ENCODE measurements at places on chromosomes 4 and X.

DNA sequence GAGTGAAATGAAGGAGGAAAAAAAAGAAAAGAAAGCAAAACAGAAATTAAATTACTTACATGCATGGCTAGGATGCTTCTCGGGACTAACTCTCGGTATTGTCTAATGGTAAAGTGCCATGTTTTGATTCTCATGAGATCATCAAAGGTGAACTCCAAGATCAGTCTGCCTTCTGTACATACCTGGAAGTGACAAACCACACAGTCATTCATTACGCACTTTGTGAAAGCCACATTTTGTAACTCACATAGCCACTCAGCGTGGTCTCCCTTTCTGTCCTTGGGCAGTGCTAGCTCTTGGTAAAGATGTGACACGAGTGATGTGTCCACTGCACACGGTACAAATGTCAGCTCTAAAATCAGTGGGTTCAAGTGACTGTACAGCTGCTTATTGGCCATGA lies 309.8 kb downstream of the LDB2 start:
- no peak for DNase-seq

DNA sequence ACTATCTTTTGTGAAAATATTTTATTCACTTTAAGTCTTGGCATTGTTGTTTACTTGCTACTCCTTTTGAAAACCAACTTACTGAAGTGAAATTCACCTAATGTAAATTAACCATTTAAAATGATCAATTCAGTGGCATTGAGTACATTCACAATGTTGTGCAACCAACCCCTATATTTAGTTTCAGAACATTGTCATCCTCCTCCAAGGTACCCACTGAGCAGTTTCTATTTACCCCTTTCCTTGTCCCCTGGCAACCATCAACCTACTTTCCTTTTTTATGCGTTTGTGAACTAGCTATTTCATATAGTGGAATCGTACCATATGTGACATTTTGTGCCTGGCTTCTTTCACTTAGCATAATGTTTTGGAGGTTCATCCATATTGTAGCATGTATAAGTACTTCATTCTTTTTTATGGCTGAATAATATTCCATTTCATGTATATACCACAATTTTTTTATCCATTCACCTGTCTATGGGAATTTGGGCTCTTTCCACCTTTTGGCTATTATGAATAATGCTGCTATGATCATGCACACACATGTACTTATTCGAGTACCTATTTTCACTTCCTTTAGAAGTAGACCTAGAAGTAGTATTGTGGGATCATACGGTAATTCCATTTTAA lies 85.0 kb downstream of the WWC2 start:
- no peak for DNase-seq

DNA sequence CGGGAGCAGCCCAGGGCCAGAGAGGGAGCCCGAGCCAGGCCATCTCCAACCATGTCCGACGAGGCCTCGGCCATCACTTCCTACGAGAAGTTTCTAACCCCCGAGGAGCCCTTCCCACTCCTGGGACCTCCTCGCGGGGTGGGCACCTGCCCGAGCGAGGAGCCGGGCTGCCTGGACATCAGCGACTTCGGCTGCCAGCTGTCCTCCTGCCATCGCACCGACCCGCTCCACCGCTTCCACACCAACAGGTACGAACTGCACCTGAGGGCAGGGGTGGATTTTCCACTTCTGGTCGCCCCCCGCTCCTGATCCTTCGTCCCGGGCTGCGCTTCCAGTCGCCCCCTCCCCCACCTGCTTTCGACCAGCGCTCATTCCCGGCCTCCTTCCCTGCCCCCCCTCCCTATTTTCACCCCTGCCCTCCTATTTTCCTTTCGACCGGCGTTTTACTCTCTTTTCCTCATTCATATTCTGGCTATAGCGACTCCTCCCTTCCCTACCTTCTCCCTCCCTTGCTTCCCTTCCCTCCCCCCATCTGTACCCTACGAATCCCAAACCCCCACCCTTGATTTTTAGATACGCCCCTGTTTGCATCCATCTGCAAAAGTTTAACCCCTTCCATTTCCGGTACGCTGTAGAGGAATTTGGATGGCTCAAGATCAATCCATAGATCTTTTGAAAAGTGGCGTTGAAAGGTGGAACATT lies 633 bp downstream of the FAM199X start:
- no peak for DNase-seq

- no peak for DNase-seq
Measured at GRCh38 chr4:10872833-10873517, 188.4 kb upstream of the CLNK start.

- DNase-seq: no peak
Measured at GRCh38 chrX:106300656-106301055, 132.6 kb downstream of the PWWP3B start.

GRCh38 chrX:134364711-134365110 lies 95.3 kb upstream of the HPRT1 start:
- DNase-seq: no peak

GRCh38 chrX:49762175-49762720 lies 66.5 kb upstream of the PAGE1 start:
- no peak for DNase-seq

DNA sequence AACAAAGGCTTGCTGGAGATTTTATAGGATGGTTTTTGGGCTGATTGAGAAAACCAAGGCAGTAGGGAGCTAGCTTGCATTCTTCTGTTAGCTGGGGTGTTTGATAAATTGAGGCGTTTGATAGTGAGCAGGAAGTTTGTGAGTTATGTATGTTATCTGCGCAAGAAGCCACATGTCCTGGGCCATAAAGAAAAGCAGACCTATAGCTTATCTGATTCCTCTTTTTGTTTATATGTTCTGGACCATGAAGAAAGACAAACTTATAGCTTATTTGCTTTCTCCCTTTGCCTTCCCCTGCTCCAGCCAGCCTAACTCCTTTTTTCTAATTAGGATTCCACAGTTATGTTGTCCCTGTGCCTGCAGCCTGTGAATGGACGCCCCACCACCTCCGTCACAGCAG lies 9.2 kb downstream of the HNRNPH2 start:
- no peak for DNase-seq

- DNase-seq: no peak
Measured at GRCh38 chr4:184053434-184053833, 148.3 kb downstream of the STOX2 start.

DNA sequence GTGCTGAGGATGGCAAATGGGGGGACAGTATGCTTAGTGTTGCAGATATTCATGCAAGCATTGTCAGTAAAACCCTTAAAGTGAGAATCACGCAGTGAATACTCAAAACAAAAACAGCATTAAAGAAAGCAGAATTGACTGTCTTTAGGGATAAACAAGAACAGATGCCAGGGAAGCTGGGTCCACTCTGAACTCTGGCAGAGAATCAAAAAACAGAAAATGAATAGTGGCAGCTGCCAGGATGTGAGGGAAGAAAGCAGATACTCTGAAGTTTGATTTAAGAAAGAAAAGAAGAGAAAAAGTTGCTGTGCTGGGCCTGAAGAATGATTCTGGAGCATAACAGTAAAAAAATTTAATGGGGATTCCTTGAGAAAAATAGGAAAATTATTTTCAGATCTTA lies 131.5 kb downstream of the GABRA2 start:
- no peak for DNase-seq

DNA sequence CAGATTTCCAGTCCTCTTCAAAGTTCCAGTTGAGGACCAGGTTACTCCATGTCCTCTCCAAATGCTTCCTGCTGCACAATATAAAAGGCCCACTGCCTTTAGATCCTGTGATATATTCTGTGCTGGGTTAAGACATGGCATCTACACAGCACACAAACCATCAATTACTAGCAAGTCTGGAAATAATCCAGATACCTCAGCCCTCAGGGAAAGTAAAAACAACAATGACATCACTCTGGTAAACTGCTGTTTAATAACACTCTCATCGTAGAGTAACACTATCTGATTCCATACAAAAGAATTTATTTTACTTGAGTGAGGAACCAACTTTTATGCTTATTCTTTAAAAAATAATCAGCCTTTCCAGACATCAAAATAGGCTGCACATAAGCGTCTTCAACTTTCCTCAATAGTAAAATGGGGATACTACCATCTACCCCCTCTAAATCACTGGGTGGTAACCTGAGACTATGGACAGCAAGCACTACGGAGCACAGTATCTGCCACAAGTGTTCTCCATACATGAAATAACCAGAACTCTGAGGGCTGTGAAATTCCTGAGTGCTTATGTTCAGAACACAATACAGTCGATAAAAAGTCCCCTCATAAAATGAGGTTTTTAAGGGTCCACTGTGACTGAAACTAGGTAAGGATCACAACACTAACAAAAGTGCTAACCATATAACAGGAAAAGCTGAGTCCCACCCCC lies 53.4 kb downstream of the ABCG2 start:
- peak; percentile 72 for DNase-seq

DNA sequence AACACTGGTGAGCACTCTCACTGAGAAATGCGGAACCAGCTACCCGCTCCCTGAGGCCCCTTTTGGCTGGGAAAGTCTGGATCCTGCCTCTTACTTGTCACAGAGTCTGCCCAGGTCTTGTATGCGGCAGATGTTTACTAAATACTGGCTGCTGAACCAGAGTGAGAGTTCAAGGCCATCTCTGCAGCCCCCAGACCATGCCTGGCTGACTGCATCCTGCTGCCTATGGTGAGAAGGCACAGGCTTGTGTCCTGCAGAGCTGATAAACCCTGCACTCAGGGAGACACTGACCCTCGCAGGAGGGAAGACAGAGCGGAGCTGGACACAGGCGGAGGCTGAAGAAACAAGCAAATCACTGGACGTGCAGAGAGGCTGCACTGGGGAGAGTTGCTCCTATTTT lies 46.5 kb downstream of the JAKMIP1 start:
- no peak for DNase-seq

DNA sequence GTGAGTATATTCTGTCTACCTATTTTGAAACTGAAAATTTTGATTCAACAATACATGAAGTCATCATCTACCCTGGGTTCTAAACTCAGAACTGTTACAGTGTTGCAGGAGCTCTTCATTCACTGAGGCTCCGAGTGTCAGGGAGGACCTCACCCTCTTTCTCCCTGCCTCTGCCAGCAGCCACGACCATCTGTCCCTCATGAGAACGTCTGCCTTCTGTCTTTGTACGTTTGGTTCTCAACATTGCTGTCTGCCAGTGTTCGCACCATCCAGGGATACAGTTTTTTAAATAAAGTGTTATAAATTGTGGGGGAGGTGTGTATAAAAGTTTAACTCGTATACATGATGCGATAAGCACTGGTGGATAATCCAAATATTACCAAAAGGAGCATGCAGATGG lies 55.5 kb downstream of the TRAPPC11 start:
- no peak for DNase-seq

- peak; percentile 90 for DNase-seq
Measured at GRCh38 chr4:118957722-118958445, 69.2 kb downstream of the SYNPO2 start.

DNA sequence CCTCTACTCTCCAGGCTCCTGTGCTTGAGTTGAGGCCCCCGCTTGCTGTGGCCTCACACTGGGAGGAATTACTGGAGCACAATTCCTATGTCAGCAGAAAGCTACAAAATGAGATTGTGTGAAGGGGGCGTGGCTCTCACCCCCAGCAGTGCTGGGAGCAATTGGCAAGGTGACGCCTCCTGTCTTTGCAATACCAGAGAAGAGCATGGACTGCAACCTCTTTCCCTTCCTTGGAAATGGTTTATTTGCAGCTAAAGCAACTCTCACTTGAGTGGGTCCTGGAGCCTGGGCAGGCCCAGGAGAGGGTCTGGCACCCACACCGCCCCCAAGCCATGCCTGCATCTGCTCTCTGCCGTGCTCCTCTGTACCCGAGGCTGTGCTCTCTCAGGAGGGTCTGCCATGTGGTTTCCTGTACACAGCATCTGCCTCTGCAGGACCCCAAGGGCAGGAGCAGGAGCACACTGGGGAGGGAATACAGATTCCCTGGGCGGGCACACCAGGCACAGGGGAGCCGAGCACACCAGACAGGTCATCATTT lies 32.9 kb upstream of the HGFAC start:
- DNase-seq: no peak

GRCh38 chr4:136203199-136203598 lies 1329.1 kb downstream of the PCDH18 start:
- DNase-seq: no peak

DNA sequence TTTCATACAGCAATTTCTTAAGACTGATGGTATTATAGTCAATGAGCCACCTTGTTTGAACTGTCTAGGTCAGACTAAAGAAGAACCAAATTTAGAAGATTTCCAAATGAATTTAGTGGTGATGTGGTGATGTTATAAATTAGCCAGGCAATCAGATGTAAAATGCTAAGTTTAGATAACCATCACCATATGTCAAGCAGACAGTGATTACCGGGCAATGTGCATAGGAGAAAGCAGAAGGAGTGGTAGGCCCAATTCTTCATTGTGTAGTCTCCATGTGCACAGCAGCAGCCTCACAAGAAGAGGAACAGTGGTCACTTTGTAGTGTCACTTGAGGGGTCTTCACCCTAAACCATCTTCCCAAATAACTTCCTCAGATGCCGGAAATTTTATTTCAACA lies 198.8 kb downstream of the ANTXR2 start:
- no peak for DNase-seq

DNA sequence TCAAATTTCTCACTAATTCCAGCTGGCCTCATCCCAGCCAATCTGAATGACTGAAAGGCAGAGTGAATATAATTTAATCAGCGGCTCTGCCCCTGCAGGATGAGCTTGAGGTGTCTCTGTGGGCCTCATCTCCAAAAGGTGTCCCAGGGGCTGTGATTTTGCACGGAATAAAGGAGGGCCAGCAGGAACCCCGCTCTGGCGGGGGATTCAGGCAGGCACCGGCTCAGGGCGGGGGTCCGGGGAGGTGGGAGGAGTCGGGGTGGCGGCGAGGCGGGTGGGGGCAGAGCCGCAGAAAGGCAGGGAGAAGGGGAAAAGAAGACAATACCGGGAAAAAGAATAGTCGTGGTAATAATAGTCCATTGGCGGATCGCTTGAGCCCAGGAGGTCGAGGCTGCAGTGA lies 16.0 kb upstream of the ERCC6L start:
- DNase-seq: no peak

- no peak for DNase-seq
Measured at GRCh38 chr4:176837169-176837895, 44.6 kb upstream of the VEGFC start.

- peak; percentile 25 for DNase-seq
Measured at GRCh38 chr4:142719854-142720541, 126.1 kb downstream of the INPP4B start.

DNA sequence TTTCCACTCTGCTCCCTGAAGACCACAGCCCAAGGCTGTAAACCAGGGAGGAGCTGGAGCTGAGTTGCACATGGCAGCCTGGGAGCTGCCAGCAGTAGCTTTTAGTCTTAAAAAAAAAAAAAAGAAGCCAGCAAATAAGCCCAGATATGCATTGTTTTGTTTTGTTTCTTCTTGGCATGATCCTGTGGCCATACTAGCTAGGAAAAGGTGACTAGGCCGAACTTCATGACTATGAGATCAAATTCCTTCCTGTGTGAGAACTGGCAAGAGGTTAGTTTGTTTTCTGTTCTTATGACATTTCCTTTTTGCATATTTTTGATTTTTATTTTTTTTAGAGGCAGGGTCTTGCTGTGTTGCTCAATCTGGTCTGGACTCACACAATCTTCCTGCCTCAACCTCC lies 323.3 kb downstream of the DCTD start:
- DNase-seq: peak; percentile 11

DNA sequence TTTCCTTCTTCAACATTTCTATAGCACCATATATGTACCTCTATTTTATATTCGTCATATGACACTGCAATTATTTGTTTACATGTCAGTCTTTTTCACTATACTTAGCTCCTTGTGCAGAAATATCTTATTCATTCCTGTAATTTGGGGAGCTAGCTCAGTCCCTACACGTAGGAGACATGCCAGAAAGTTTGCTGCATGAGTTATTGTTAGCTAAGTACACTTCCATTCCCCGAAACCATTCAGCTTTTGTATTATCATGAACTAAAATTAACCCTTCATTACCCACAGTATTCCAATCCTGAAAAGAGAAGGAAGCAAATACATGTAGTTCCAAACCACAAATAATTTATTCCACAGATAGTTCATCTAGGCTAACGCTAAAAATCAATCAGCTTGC lies 10.2 kb downstream of the CBR4 start:
- DNase-seq: no peak
